ENCODE measurements at places on chromosomes 1 and 21. TPM values are rescaled to one million over a fixed set of nuclear protein-coding genes. Genes with fewer than 3 reads are reported as not detected.

Gene FAM3B
- total RNA-seq: not detected

Gene FCRL2
- not detected for total RNA-seq

Gene TNNT2
- total RNA-seq: 0.17 TPM

Gene FCRL6
- total RNA-seq: not detected

Gene TTC22
- not detected for total RNA-seq

Gene RRP1
- total RNA-seq: 37.3 TPM

Gene LCE1D
- not detected for total RNA-seq

Gene SLAMF7
- total RNA-seq: 1.0 TPM

Gene JAM2
- total RNA-seq: not detected

Gene GPR25
- total RNA-seq: not detected

Gene DDAH1
- 7.1 TPM for total RNA-seq

Gene ETV3L
- not detected for total RNA-seq

Gene CYP2J2
- not detected for total RNA-seq

Gene RHD
- total RNA-seq: not detected

Gene CFHR4
- total RNA-seq: not detected

Gene C1orf141
- total RNA-seq: not detected

Gene CFAP107
- not detected for total RNA-seq

Gene TNFRSF14
- total RNA-seq: 0.16 TPM

Gene FOXD3
- 1.0 TPM for total RNA-seq

Gene SHISAL2A
- 0.46 TPM for total RNA-seq

Gene ARHGEF11
- total RNA-seq: 18.0 TPM

Gene LIX1L
- 15.2 TPM for total RNA-seq

Gene SFPQ
- 272 TPM for total RNA-seq

Gene OR6N1
- not detected for total RNA-seq

Gene SPRR5
- not detected for total RNA-seq
